Central memory CD4-positive, alpha-beta T cell (primary cell): ENCODE measurements at places on chromosomes 1 and 21.

DNA sequence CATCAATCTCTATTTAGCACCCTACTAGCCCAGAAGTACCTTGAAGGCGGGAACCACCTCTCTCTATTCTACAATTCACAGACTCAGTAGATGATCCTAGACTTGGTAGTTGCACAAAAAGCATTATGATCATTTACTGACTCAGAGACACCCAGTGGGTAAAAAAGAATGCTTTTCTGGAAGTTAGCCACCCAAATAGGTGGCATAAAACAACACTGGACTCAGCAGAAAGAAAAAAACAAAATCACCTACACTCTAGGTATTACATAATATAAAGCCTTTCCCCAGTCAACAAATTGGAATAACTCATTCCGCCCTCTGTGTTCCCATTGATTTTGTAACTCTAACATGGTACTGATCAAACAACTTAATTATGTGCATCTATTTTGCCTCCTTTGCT lies 126.3 kb downstream of the PTPN14 start:
- no peak for DNase-seq

GRCh38 chr1:237074371-237075117 lies 32.6 kb downstream of the RYR2 start:
- DNase-seq = no peak

DNA sequence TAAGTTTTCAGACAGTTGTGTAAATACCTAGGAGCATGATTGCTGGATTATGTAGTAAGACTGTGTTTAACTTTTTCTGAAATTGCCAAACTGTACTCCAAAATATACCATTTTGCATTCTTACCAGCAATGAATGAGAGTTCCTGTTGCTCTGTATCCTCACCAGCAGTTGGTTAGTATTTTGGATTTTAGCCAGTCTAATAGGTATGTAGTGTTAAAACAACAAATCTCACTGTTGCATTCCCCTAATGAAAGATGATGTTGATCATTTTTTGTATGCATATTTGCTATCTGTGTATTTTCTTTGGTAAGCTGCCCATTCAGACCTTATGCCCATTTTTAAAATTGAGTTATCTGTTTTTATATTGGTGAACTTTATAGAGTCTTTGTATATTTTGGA lies 89.9 kb downstream of the RASAL2 start:
- no peak for DNase-seq

- DNase-seq = no peak
Measured at GRCh38 chr1:39348278-39348677, 143.2 kb upstream of the BMP8A start.

DNA sequence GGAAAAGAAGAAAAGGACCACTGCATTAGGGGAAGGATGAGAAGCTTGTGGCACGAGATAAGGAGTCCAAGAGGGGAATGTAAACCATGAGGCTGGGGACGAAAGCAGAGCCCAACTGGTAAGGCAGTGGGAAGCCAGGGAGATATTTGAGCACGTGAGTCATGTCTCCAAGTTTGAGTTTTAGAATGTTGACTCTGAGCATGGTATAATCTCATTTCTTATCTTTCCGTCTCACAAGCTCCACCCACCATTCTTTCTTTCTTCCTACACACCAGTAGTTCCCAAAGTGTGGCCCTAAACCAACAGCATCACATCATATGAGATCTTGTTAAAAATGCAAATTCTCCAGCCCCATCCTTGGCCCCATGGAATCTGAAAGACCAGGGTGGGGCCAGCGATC lies 145.3 kb downstream of the PLPP3 start:
- DNase-seq = no peak

DNA sequence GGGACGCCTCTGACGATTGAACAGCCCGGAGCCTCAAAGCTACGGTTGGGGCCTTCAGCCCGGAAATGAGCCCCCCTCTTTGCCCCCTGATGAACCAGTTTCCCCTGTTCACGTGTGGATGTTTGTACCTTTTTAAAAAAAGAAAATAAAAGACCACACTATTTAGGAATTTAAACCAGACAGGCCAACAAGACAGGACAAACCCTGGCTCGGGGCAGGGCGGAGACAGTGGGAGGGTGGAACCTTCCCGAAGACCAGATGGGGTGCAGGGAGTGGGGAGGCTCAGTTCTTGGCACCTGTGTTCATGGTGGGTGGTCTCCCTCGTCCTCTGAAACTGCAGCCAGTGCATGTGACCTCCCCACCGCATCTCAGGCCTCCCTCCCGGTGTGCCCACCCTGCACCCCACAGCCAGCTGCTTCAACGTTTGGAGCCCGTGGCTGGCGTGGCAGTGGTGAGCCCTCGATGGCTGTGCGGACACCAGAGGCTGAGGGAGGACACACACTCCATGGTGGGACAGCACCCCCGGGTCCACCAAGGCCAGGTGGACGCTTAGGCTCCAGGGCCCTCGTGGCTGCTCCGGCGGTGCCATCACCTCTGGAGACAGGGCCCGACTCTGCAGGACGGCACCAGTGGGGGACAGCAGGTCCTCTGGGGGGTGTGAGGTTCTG lies 45.6 kb downstream of the COL18A1 start:
- no peak for DNase-seq

DNA sequence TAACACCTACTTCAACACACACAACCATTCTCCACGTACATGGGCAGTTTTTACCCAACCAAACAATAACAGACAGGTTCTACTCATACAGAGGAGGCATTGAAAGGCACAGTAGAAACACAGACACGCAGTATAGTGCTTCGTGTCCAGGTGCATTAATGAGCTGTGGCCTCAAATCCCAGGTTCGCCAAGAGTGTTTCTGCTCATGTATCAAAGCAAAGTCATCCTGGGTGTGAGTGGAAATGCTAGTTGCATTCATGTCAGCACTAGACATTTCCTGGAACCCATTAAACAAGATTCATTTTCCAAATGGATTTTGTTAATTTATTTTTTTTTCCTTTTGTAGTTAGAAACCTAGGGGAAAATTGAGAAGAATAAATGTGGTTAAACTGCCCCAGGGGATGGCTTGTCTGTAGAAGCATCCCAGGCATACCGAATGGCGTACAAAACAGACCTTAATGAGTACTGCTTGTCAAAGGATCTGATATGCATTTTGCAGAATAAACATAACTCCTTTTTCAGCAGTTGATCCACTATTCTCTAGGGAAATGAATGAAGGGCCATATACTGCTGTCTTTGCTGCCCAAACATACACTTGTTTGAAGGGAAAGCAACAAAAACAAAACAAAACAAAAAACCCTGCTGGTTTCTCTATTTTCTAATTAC lies 298.6 kb upstream of the ST6GALNAC5 start:
- no peak for DNase-seq

GRCh38 chr21:38815060-38815405 lies 9.3 kb downstream of the ETS2 start:
- DNase-seq = no peak

DNA sequence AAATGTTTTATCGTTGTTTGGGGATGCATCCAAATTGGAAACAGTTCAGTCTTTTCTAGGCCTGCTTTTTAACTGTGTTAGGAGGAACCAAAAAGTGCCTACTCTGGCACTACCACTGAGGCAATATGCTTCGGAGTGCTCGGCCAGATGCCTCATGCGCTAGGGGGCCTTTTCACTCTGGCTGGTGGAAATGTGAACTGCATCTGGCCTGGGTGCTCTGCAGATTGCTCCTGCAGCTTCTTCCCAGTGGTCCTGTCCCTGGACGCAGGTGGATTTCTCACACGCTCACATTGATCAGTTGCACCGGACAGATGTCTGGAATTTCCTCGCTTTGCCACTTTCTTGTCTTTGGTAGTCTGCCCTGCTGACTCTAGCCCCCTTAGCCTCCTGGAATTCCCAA lies 330.2 kb upstream of the FMN2 start:
- no peak for DNase-seq

GRCh38 chr1:175400766-175401165 lies 208.2 kb upstream of the KIAA0040 start:
- DNase-seq = no peak

- DNase-seq = no peak
Measured at GRCh38 chr1:200029035-200029821, 1.7 kb downstream of the NR5A2 start.

DNA sequence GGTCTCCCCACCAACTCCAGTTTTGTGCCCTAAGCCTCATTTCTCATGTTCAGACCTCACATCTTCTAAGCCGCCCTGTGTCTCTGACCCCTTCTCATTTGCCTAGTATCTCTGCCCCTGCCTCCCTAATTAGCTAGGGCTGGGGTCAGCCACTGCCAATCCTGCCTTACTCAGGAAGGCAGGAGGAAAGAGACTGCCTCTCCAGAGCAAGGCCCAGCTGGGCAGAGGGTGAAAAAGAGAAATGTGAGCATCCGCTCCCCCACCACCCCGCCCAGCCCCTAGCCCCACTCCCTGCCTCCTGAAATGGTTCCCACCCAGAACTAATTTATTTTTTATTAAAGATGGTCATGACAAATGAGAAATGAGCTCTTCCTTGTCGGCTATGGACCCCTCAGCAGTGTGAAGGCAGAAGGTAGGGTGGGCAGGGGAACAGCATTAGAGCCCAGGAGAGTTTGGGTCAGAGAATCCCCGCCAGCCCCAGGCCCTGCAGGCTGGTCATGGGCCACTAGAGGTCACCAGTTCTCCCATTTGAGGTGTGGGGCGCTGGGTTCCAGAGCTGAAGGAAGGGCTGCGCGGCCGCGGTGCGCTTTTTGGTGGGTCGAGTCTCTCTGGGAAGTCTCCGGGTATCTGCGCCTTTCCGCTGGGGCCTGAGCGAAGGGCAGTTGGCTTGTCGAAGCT lies 11.5 kb downstream of the ADAMTSL4 start:
- DNase-seq = peak; percentile 63

- DNase-seq = no peak
Measured at GRCh38 chr1:3042481-3042880, 21.2 kb downstream of the ACTRT2 start.

- DNase-seq = no peak
Measured at GRCh38 chr1:61327436-61327835, 245.1 kb downstream of the NFIA start.

GRCh38 chr1:25819491-25820246 lies at the start of gene MTFR1L:
TSS of gene MTFR1L (plus strand) at chr1:25819954. CDS start at chr1:25823105, 3,151 bp downstream.
- DNase-seq = peak; percentile 92
